Uterine smooth muscle cell (primary cell): ENCODE measurements at places on chromosomes 2 and 18. TPM values are rescaled to one million over a fixed set of nuclear protein-coding genes. Genes with fewer than 3 reads are reported as not detected.

CCDC148 gene
- total RNA-seq, result 0.66 and 1.00 TPM in 2 replicates

ERMN gene
- not detected in 2 replicates for total RNA-seq

CHRND gene
- not detected in 2 replicates for total RNA-seq

EML6 gene
- 0.62 and 1.1 TPM in 2 replicates for total RNA-seq
